Astrocyte of the spinal cord (primary cell): ENCODE measurements at places on chromosomes 6 and 20.

DNA sequence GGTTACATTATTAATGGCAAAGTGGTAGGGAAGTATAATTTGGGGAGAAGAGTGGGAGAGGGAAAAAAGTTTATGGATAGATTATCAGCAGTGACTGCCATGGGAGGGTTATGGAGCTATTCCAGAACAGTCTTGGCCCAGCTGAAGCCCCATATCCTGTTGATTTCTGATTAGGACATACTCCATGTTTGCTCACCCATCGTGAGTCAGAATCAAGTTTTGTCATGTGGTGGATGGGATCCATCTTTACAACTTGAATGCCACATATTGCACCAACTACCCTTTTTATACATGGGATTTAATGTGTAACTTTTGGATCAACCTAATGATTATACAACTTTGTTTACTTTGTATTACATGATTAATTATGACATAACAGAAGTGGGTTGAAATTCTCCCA, 217.0 kb downstream of the HAO1 start:
- DNase-seq = peak; percentile 22

DNA sequence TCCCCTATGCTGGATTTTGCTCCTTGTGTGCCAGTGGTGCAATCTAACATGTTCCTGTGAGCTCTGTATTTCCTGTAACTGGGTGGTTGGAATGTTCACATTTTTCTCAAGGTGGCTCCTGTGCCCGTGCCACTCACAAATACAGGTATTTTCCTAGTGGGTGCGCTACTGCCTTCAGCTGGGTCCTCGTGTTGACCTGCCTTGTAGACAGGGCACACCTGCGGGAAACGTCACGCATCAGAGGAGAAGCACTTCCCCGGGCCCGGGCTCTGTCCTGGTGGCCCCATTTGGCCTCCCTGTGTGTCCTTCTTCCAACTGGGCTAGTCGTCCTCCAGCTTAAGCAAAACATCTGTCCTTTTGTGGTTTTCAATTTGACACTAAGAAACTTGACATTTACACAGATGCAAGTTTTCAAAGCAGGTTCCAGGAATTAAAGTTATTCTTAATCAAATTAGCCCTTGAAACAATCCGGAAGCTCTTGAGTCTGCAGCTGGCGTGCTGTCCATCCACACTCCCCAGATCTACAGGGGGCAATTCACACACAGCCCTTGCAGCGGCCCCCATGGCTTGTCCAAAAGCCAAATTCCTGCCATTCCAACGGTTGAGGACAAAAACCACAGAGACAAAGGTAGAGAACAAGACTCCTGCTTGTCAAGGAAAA, 275.1 kb downstream of the CDC5L start:
- DNase-seq = peak; percentile 92

GRCh38 chr6:169793408-169793807, 42.0 kb downstream of the ERMARD start:
- no peak for DNase-seq

DNA sequence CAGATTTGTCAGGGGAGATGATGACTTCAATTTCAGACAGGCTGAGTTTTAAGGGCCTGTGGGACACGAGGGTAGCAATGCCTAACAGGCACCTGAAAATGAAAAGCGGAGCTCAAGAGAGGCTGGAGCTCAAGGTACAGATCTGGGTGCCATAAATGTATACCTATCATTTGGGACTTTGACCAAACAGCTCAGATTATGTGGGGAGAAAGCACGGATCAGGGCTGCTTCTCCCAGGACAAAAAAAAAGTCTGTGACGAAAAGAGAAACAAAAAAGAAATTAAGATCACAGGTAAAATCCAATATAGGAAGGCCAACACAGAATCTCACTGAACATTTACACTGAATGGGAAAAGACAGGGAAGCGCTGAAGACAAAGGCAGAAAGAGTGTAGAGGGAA, 1.9 kb downstream of the PRELID3B start:
- DNase-seq = no peak

DNA sequence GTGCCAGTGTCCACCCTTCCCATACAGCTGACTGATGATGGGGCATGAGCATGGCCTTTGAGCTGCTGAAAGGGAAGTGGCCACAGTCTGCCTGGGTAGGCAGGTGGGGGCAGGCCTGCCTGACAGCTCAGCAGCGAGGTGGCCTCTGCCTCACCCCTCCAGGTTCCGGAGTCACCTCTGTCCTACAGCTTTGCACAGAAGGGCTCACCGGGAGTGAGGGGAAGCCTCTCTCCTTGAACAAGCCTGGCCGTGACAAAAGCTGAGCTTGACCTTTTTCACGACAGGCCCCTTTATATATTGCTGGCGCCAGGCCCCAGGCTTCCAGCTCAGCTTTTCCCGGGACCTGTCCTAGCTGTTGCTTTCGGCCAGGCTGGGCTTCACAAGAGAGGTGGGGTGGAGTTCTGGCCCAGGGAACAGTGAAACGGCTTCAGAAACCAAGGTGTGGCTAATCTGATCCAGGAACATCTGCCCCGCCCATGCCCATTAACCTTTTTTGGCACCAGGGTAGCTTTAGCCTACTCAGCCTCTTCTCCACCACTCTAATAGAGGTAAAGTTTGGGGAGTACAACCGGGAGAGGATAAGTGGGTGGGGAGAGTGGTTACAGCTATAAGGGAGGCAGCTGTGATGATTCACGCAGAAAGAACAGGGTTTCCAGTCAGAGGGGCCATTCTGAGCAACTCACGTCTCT, 42.9 kb downstream of the C6orf132 start:
- DNase-seq = peak; percentile 64

DNA sequence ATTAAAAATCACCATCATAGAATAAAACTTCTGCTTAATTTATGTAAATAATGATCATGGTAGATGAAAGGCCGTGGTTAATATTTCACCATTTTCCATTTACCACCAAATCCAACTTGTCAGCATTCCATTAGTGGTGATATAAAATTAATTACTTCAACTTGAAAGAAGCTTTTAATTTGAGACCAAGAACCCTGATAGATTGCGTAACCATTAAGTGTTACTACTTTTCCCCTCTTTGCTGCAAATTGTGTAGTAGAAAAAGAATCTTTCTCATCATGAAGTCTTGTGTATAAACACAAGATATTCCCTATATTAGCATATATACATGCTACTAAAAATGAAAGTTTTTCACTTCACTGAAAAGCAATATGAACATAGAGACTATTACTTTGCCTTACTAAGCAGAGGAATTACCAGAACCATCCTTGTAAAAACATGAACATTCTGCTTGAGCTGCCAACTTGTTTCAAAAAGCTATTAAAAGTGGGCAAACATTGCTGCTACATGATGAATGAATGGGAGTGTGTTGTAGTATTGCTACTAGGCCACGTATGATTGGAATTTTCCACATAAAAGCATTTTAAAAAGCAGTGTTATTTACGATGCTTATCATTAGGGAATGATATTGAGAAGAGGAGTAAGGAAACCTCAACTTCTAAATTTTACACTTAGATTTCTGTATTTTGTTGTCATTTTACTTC, 35.0 kb downstream of the STX11 start:
- DNase-seq = no peak

GRCh38 chr6:169508452-169508851, 193.4 kb downstream of the WDR27 start:
- DNase-seq = no peak

- DNase-seq = no peak
Observed at GRCh38 chr6:82996156-82996555, 69.5 kb downstream of the UBE3D start.

DNA sequence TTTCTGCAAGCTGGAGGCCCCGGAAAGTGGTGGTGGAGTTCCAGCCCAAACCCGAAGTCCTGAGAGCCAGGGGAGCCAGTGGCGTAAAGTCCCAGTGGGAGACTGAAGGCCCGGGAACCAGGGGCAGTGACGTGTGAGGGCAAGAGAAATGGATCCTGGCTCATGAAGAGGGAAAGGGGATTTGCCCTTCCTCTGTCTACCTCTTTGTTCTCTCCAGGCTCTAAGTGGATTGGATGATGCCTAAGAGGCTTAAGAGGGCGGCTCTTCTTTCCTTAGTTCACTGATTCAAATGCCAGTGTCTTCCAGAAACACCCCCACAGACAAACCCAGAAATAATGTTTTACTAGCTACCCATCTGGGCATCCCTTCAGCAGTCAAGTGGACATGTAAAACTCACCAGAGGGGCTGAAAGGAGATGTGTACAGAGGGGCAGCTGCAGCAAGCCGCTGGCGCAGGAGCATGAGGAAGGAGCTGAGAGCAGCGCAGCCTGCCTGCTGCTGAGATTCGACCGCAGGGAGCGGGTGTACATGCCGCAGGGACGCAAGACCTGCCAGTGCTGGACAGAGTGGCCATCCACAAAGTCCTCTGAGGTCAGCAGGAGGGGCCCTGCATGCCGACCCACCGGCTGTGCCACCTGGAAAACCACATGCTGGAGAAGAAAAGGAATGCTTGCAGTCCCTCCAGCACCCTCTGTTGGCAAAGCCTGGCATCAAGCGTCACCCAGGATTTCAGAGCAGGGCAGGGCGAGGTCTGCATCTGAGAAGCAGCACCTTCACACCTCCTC, 29.5 kb downstream of the CDYL start:
- peak; percentile 39 for DNase-seq

GRCh38 chr20:57809661-57810172, 99.9 kb upstream of the PMEPA1 start:
- no peak for DNase-seq

- no peak for DNase-seq
Observed at GRCh38 chr6:75103431-75103830, 102.4 kb downstream of the COL12A1 start.

- DNase-seq = no peak
Observed at GRCh38 chr6:21071780-21072468, 521.6 kb upstream of the SOX4 start.

GRCh38 chr20:64090165-64090564, 6.0 kb upstream of the LKAAEAR1 start:
- no peak for DNase-seq

DNA sequence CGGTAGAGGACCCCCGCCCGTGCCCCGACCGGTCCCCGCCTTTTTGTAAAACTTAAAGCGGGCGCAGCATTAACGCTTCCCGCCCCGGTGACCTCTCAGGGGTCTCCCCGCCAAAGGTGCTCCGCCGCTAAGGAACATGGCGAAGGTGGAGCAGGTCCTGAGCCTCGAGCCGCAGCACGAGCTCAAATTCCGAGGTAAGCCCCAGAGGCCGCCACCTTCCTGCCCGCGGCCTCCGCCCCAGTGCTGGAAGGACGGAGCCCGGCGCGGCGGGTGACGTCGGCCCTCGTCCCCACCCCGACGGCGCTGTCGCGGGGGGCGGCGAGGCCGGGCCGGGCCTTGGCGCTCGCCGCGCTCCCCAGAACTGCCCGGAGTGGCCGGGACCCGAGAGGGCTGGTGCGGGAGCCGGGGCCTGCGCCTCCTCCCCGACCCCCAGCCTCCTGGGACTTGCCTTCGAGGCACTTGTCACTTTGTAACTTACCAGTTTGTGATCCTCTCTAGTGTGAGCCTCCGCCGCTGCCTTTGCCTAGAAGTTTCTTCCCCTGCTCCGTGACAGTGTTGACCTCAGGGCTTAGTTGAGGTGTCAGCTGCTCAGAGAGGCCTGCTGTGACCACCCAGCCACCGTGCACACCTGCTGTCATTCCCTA, 417 bp downstream of the VAPB start:
- DNase-seq = peak; percentile 24

DNA sequence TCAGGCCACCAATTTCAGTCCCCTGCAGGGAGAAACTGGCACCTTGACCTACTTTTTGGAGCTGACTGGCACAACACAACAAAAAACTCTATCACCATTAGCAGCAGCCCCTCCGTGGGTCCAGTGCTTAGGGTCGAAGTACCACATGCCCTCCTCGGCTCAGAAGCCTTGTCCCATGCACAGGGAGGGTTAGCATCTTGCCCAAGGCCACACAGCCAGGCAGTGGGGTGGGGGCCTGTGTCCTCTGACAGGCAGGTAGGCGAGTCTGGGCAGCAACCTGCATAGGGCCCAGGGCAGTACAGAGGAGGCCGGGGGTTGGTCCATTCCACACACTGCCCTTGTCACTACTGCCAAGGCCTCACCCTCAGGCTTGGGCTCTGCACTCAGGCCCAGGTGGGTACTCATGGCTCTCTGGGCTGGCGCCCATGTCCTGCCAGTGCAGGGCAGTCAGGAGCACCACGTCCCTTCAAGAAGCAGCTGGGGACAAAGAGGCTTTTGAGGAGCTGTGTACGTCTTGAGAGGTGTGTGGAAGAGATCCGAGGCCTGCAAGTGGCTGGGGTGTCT, 53.6 kb downstream of the PYGB start:
- no peak for DNase-seq

DNA sequence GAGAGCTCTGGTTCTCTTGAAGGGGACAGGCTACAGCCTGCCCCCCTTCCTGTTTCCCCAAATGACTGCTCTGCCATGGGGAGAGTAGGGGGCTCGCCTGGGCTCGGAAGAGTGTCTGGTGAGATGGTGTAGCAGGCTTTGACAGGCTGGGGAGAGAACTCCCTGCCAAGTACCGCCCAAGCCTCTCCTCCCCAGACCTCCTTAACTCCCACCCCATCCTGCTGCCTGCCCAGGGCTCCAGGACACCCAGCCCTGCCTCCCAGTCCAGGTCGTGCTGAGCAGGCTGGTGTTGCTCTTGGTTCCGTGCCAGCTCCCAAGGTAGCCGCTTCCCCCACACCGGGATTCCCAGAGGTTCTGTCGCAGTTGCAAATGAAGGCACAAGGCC, 9.8 kb downstream of the VEGFA start:
- DNase-seq = peak; percentile 13

- DNase-seq = no peak
Observed at GRCh38 chr6:40734607-40735006, 147.4 kb upstream of the LRFN2 start.

GRCh38 chr6:53294095-53294494, 54.7 kb downstream of the ELOVL5 start:
- no peak for DNase-seq

GRCh38 chr6:170086639-170087420, 204.0 kb downstream of the DLL1 start:
- no peak for DNase-seq

DNA sequence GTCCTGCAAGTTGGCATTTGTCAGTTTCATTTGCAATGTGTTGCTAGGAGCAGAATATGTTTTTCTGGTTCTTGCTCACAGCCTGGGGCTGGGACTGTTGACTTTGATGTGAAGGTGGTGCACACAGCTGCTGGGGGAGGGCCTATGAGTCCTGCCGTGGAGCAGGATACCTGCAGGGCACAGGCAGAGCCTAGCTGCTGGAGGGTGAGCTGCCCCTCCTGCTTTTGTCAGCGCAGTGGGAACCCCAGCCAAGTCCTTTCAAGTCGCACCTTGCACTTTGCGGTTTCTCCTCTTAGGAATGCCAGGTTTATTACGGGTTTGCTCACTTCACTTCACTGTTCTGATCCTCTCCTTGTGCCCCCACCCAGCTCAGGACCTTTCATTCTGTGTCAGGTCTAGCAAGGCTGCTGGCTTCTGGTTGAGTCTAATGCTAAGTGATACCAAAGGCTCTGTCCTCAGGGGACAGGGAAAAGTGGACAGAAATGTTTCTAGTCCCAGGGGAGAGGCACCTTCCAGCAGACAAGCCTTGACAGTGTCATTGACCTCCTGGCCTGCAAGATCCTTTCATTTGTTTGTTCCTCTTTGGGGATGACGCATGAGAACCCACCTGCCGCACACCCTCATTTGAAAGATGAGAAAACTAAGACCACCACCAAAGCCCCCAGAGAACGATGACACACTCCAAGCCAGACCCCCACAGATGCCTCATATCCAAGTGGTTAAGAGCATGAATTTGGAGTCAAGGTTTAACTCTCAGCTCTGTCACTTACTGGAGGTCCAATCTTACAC, 2.7 kb upstream of the SPO11 start:
- no peak for DNase-seq

- DNase-seq = no peak
Observed at GRCh38 chr20:44450281-44450889, 25.3 kb upstream of the TTPAL start.

- no peak for DNase-seq
Observed at GRCh38 chr20:15318682-15319081, 981.3 kb upstream of the FLRT3 start.
